ENCODE measurements at places on chromosomes 6 and 20.

DNA sequence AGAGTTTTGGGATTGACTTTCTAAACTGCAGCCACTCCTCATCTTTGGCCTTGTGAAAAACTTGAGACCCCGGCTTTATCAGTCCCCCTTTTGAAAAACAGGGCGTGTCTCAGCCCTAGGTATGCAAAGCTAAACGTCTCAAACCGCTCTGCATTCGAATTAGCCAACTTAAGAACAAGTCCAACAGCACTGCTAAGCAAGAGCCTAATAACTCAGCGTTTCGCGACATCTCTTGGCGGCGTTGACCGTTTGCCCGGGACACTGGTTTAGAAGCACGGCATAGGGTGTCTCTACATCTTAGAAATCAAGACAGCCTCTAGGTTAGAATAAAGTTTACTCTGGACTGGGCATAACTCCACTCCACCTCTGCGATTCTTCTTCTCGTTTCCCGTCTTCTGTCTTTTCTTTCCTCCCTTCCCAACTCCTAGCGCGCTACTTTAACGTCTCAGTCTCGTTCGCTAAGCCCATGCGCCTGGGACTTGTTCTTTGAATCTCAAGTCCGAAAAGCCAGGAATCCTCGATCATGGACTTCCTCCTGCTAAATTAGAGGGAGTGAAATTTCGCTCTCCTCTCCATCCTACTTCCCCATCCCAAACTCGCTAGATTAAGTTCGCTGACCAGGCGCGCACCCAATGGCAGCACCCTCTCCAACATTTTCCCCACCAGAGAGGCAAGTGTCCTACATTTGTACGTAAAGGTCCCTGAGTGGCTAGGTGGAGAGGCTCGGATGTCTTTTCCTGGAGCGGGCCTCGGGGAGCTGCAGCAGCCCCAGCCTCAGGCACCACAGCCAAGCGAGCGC lies 10.5 kb upstream of the TFAP2A start:
- DNase-seq = no peak

DNA sequence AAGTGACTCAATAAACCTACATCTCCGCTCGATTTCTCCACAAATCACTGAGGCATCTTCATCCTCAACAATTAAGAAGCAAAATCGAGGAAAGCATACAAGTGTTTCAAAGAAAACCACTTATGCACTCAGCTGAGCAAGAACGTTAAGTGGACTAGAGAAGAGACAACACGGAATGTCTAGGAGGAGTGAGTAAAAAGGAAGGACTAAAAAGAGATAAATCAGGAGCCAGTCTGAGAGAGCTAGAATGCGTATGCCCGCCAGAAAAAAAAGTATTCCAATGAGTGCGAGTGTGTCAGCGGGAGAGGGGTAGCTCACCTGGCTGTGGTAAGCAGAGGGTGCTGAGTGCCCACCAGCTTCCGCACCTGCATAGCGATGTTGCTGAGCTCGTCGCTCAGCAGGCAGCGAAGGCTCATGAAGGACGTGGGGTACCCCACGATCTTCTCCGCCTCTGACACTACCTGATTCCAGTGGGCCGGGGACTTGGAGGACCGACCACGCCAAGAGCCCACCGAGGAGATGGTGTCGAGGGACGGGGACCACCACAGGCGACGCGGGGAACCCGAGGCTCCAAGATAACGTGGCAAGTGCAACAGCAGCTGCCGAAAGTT lies 587 bp downstream of the PDSS2 start:
- peak; percentile 5 for DNase-seq

- no peak for DNase-seq
Observed at GRCh38 chr6:3773678-3774298, 22.3 kb upstream of the PXDC1 start.

- no peak for DNase-seq
Observed at GRCh38 chr6:102766963-102767362, 1373.5 kb downstream of the GRIK2 start.

DNA sequence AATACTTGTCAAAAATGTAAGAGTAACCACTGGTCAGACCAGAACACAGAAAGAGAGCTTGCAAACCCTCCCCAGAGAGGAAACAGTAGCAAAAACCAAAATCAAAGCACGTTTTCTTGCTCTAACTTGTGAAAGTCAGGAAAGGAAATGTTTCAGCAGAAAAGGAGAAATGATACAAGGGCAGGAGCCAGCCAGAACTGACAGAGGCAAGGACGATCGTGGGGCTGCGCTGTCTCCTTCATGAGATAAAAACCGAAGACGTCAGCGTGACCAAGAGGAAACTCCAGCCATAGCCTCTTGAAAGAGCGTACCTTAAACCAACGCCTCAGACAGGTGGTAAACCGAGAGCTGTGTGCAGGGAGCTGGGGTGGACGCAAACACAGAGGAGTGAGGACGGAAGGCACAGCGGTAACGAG lies 27.5 kb downstream of the LAMA5 start:
- no peak for DNase-seq

- no peak for DNase-seq
Observed at GRCh38 chr20:54335299-54335698, 127.4 kb downstream of the PFDN4 start.

- DNase-seq = no peak
Observed at GRCh38 chr20:45034436-45034835, 66.5 kb downstream of the KCNS1 start.

- no peak for DNase-seq
Observed at GRCh38 chr20:57259121-57259937, 7.1 kb downstream of the BMP7 start.
